ENCODE measurements at places on chromosomes 2 and 18.

- no peak for DNase-seq
Observed at GRCh38 chr2:20942646-20943125, 101.2 kb downstream of the APOB start.

- DNase-seq = no peak
Observed at GRCh38 chr18:32906506-32907310, 133.9 kb upstream of the KLHL14 start.

GRCh38 chr2:209985874-209986273 lies 16.6 kb upstream of the RPE start:
- DNase-seq = peak; percentile 87

GRCh38 chr18:46636040-46636630 lies 20.9 kb downstream of the LOXHD1 start:
- DNase-seq = no peak

- DNase-seq = no peak
Observed at GRCh38 chr18:39190508-39190907, 1624.9 kb upstream of the CELF4 start.

Data from AML-193 (cell line).